ENCODE measurements at places on chromosomes 6 and 20.

DNA sequence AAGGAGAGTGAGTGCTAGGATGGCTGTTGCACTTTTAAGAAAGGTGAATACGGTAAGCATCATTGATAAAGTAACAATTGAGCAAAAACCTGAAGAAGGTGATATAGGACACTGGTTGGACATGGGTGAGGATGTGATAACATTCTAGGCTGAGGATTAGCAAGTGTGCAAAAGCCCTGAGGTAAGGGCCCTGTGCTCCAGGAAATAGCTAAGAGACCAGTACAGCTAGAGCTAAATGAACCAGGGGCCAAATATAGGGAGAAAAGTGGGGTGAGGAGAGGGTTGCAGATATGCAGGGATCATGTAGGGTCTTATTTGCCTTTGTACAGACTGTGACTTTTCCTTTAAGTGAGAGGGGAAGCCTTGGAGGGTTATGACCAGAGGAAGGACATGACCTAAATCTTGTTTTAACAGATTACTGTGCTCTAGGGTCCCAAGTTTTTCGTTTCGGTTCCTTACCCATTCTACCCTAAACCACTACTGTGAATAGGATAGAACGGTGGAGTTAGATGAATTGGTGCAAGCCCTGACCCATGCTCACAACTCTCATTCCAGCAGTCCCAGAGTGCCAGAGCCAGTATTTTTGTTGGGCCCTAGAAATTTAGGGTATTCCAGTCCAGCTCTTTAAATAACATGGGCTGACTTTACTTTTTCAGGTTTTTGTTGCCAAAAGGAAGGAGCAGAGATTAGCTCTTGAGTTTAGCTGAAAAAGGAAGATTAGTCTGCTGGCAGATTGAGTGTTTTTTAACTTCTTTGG is 10.7 kb downstream of the MAPK14 start:
- peak overlapping the region; percentile 67 for H3K27ac ChIP-seq
- H3K36me3 ChIP-seq, result peaks cover 5% of the 10 kb centered on the region
- H3K4me3 ChIP-seq, result peak overlapping the region; percentile 55
- no peak for DNase-seq

GRCh38 chr6:165834613-165835259 is 171.7 kb upstream of the PDE10A start:
- no peak for DNase-seq
- H3K4me3 ChIP-seq, result no peak overlapping the region
- H3K27me3 ChIP-seq, result peaks cover 45% of the 10 kb centered on the region
- H3K36me3 ChIP-seq, result peaks cover 2% of the 10 kb centered on the region
- no peak overlapping the region for H3K27ac ChIP-seq
- H3K4me1 ChIP-seq, result peaks cover 2% of the 10 kb centered on the region

- no peak for DNase-seq
- H3K4me1 ChIP-seq, result no peaks in the 10 kb centered on the region
- H3K27me3 ChIP-seq, result no peaks in the 10 kb centered on the region
- no peaks in the 10 kb centered on the region for H3K36me3 ChIP-seq
- no peak overlapping the region for H3K4me3 ChIP-seq
Observed at GRCh38 chr6:91694016-91694654, 1107.3 kb upstream of the MAP3K7 start.

DNA sequence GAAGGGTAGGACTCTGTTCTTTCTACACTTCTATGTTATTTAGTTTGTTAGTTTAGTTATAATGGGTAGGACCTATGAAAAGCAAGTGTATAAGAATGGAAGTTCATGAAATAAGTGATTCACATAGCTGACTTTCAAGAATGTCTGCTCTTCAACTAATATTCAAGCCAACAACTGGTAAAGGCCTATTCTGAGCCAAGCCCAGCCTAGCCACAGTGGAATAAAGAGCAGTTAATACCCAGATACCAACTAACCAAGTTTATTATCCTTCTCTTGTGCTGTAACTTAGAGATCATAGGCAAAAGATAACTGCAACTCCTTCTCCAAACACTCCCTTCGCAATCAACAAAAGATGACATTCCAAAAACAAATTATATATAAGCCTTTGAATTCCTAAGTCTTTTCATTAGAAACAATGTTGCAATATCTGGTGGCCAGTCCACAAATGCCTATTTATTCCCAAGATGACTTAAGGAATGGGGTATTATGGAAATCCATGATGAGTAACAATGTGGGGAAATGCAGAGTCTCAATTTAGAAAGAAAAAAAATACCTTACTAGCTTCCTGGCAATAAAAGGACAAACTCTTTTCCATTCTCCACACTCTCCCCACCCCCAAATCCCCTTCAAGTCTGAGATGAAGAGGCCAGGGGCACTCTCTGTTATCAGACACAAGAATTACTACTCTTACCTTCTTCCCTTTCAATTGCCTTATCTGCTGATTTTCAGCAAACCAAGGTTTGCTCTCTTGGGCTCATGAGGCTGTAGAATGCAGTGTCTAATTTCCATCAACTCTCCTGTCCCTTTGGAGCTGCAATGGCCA is 27.4 kb downstream of the BTBD9 start:
- peak overlapping the region; percentile 1 for H3K4me3 ChIP-seq
- H3K27me3 ChIP-seq, result no peaks in the 10 kb centered on the region

DNA sequence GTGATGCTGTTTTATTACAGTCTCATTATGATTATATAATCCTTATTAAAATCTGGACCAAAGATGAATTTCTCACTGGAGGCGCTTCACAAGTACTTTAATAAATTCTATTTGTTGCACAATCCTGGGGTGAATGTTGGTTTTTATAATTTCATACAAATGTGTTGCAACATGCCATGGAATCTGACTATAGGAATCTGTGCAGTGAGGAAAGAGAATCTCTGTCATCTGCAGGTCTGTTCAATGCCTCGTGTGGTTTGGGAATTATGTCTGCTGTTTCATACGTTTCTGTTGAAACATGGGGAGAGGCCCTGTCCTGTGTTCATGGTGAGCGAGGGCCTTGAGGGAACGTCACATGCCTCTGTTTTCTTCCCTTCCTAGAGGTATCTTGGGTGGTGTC is 277.3 kb downstream of the CDH4 start:
- no peak overlapping the region for H3K27ac ChIP-seq
- no peak overlapping the region for H3K4me3 ChIP-seq
- no peaks in the 10 kb centered on the region for H3K4me1 ChIP-seq
- DNase-seq, result no peak
- H3K36me3 ChIP-seq, result no peaks in the 10 kb centered on the region
- H3K27me3 ChIP-seq, result no peaks in the 10 kb centered on the region

DNA sequence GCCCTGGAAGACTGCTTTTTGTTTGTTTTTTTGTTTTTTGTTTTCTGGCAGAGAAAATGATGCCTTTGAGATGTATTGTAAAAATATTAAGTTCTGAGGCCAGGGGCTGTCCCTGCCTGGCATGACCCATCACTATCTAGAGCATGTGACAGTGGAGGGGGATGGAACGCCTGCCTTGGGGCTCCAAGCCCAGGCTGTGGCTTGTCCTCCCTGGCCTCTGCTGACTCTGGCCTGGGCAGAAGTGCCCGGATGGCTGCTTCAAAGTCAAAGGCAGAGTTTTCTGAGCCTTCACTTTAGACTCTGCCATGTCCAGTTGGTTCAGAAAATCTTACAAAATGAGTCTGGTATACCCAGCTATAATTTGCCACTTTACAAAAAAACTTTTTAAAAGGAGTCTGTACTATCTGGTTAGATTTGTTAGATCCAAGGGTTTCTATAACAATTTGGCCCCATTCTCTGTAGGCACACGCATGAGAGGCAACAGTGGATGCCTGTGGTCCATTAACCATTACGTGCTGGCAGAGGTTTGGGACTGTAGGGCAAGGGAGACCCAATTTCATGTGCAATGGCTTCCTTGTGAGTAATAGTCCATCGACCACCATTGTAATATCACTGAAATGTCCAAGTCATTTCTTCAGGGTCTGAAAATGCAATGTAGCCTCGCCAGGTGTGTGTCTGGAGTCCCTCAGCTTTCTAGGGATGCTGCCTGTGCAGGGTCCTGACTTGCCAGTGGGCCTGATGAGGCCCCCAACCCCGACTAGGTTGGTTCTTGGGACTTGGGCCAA is 8.3 kb downstream of the PPP1R3G start:
- H3K36me3 ChIP-seq, result peaks cover 3% of the 10 kb centered on the region
- DNase-seq, result no peak
- H3K27me3 ChIP-seq, result peaks cover 44% of the 10 kb centered on the region
- peaks cover 3% of the 10 kb centered on the region for H3K4me1 ChIP-seq

DNA sequence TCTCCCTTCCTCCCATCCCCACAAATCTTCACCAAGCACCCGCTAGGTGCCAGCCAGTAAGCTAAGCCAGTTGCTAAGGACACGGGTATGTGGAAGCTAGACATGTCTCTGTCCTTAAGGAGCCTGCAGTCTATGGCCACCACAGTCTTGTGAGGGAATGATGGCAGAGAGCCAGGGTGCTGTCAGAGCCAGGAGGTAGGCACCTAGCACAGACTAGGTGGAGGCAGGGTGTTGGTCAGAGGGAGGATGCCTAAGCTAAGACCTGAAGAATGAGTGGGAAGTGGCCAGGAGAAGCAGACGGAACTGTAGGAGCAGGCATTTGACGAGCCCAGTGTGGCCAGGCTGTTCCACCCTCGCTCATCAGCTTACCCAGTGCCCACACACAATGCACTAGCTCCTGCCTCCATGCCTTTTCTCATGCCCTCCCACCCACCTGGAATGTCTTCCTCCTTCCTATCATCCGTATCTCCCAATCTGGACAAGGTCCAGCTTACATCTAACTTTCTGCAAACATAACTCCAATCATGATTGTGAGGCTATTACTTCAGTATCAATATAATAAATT is 125.6 kb downstream of the FOXC1 start:
- H3K4me3 ChIP-seq, result no peak overlapping the region
- no peaks in the 10 kb centered on the region for H3K27me3 ChIP-seq
- no peak overlapping the region for H3K27ac ChIP-seq
- DNase-seq, result no peak

DNA sequence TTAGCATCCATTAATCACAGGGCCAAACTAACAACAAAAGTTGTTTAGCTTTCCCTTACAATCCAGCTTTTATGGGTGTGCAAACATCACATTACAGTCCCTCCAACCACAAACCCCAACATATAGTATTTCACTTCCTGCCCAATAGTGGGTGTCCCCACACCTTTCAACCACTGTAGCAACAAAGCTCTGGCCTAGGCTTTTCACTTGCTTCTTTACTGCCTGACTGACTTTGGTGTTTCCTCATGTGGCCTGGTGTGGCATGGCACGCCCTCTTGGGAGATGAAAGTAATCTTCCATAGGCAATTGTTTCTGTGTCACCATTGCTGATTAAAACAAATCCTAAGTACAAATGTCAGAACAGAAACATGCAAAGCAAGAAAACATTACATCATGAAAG is 46.3 kb downstream of the MCM8 start:
- no peak for DNase-seq
- H3K36me3 ChIP-seq, result no peaks in the 10 kb centered on the region
- peak overlapping the region; percentile 61 for H3K27ac ChIP-seq
- H3K27me3 ChIP-seq, result no peaks in the 10 kb centered on the region
- H3K4me1 ChIP-seq, result peaks cover 11% of the 10 kb centered on the region

DNA sequence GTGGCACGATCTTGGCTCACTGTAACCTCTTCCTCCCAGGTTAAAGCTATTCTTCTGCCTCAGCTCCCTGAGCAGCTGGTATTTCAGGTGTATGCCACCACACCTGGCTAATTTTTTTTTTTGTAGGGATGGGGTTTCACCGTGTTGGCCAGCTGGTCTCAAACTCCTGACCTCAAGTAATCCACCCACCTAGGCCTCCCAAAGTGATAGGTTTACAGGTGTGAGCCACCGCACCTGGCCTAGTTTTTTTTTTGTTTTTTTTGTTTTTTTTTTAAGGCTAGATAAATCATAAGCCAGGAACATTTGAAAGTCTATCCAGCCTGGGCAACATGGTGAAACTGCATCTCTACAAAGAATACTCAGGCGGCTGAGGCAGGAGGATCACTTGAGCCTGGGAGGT is 10.9 kb downstream of the RRP36 start:
- no peak overlapping the region for H3K4me3 ChIP-seq
- no peaks in the 10 kb centered on the region for H3K27me3 ChIP-seq
- H3K36me3 ChIP-seq, result peaks cover 6% of the 10 kb centered on the region
- H3K4me1 ChIP-seq, result peaks cover 9% of the 10 kb centered on the region

DNA sequence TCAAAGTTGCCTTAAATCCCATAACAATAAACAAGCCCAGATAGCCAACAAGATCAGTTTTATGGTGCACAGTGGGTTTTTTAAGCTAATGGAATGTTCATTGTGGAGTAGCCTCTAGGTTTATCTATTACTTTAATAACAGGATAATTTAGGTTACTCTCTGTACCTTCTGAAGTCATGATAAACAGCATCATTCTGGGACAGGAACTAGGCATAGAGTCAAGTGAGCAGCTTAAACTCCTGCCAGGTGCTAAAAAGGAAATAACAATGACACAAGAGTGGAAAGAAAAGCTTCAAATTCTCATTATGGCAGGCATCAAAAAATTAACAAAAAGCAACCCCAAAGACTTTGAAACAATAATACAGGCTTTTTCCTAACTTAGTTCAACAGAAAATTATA is 228.8 kb downstream of the HACE1 start:
- peaks cover 20% of the 10 kb centered on the region for H3K27me3 ChIP-seq
- no peak overlapping the region for H3K27ac ChIP-seq
- no peak for DNase-seq
- no peaks in the 10 kb centered on the region for H3K36me3 ChIP-seq
- no peaks in the 10 kb centered on the region for H3K4me1 ChIP-seq

DNA sequence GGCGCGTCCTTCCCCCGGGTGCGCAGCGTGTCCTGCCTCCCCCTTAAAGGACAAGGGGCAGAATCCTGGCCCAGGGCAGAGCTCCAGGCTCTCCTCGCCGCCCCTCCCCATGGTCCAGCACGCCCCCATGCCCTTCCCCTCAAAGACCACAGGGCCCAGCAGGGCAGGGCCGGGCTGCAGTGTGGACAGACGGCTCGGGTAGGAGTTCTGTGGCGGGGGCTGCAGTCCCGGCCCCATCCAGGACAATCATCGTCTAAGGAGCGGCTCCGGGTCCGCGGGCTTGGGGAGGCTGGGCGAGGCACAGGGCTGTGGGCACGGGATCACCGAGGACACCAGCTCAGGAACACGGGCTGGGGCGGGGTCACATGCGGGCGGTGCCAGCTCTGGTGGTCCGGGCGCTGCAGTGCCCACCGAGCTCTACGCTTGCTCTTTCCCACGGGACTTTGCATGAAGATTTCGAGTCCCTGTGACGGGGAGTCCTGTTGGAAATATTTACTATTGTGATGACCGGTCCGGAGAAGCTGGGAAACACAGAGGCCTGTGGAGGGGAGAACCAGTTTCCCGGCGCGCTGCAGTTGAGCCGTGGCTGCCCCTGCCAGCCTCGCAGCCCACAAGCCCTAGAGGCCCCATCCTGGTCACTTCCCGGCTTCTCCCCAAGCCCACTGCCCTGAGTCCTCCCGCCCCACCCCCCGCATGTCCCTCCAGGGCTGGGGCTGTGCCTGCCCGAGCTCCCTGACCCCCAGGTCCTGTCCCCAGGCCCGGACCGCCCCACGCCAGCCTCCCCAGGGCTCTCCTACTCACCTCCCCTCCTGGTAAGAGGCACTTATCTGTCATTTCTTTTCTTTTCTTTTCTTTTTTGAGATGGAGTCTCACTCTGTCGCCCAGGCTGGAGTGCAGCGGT is 20.6 kb downstream of the SLC17A9 start:
- peaks cover 20% of the 10 kb centered on the region for H3K4me1 ChIP-seq
- H3K36me3 ChIP-seq, result peaks cover 13% of the 10 kb centered on the region
- peaks cover 56% of the 10 kb centered on the region for H3K27me3 ChIP-seq
- H3K27ac ChIP-seq, result peak overlapping the region; percentile 86

All from T-helper 17 cell (primary cell).